ENCODE measurements at places on chromosomes 13 and 19.
A peak's percentile ranks its signal among the peaks of the same experiment; 100 is the strongest.

DNA sequence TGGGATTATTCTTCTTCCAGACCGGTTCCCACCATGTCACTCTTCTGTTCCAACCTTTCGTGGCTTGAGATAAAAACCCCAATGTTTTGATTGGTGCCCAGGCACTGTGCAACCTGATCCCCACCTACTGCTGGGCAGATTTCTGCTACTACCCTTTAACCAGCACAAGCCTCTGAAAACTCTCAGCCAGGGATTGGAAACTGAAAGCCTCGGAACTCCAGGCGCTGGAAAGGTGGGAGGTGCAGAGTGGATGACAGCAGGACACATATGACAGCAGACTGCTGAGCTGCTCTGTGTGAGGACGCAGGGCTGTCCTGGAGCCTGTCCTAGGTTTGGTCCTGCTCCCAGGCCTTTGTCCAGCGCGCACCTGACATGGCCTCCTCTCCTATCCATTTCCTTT, 68.5 kb upstream of the GTF3A start:
- H3K27ac ChIP-seq, result no peak overlapping the region
- DNase-seq, result peak; percentile 72
- H3K4me3 ChIP-seq, result no peak overlapping the region

GRCh38 chr13:93309886-93310523, 83.4 kb downstream of the GPC6 start:
- no peaks in the 10 kb centered on the region for H3K27me3 ChIP-seq
- peaks cover 25% of the 10 kb centered on the region for H3K36me3 ChIP-seq
- no peak for DNase-seq
- peak overlapping the region; percentile 97 for H3K27ac ChIP-seq
- peaks cover 5% of the 10 kb centered on the region for H3K4me1 ChIP-seq
- no peak overlapping the region for H3K4me3 ChIP-seq

DNA sequence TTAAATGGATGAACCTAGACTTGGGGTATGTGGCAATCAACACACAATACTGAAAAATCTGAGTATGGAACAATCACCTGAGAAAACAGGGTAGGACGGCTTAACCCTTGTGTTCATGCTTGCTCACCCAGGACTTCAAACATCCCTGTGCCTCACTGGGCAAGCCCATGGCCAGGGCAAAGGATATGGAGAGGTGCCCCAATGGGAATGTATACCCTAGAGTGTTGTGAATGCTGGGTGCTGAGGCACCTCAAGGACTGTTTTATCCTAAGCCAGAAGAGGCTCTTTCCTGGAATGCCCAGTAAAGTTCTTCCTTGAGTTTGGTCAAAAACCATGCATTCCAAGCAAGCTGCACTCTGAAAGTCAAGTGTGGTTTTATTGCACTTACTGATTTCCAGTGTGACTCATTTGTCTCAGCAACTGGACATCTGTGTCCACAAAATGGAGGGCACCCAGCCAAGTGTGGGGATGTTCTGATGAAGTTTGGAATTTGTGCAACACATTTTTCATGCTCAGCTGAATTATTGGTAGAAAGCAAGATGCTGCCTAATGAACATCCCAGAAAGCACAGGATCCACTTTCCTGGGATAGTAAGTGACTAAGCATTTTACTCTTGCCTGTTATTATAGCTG, 531.3 kb downstream of the RFC3 start:
- H3K4me3 ChIP-seq, result no peak overlapping the region
- H3K27me3 ChIP-seq, result no peaks in the 10 kb centered on the region
- H3K36me3 ChIP-seq, result no peaks in the 10 kb centered on the region
- no peak for DNase-seq
- no peak overlapping the region for H3K27ac ChIP-seq

DNA sequence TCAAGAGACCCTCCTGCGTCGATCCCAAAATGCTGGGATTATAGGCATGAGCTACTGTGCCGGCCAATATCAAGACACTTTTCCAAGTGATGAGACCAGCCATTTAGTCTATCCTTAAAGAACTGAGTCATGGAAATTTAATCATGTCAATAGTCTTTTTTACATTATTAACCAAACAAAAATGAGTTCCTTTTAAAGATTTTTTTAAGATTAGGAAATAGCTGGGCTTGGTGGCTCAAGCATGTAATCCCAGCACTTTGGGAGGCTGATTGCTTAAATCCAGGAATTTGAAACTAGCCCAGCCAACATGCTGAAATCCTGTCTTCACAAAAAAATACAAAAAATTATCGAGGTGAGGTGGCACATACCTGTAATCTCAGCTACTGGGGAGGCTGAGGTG, 16.7 kb upstream of the ZNF564 start:
- no peak for DNase-seq
- H3K4me3 ChIP-seq, result no peak overlapping the region
- no peak overlapping the region for H3K27ac ChIP-seq
- H3K36me3 ChIP-seq, result no peaks in the 10 kb centered on the region
- no peaks in the 10 kb centered on the region for H3K27me3 ChIP-seq

GRCh38 chr13:40479196-40479845, 187.1 kb downstream of the FOXO1 start:
- no peaks in the 10 kb centered on the region for H3K27me3 ChIP-seq
- peaks cover 28% of the 10 kb centered on the region for H3K4me1 ChIP-seq
- H3K36me3 ChIP-seq, result no peaks in the 10 kb centered on the region
- H3K27ac ChIP-seq, result peak overlapping the region; percentile 13

GRCh38 chr13:43963726-43964125, 84.0 kb downstream of the LACC1 start:
- no peaks in the 10 kb centered on the region for H3K4me1 ChIP-seq
- H3K36me3 ChIP-seq, result no peaks in the 10 kb centered on the region
- DNase-seq, result peak; percentile 59
- no peak overlapping the region for H3K4me3 ChIP-seq

GRCh38 chr13:43088093-43088511, 64.7 kb downstream of the DNAJC15 start:
- DNase-seq, result no peak
- H3K27me3 ChIP-seq, result no peaks in the 10 kb centered on the region
- H3K4me3 ChIP-seq, result peak overlapping the region; percentile 59
- H3K36me3 ChIP-seq, result peaks cover 96% of the 10 kb centered on the region

- no peaks in the 10 kb centered on the region for H3K4me1 ChIP-seq
- peak; percentile 91 for DNase-seq
- H3K4me3 ChIP-seq, result no peak overlapping the region
- no peak overlapping the region for H3K27ac ChIP-seq
Observed at GRCh38 chr19:9847087-9847671, 12.1 kb downstream of the PIN1 start.

DNA sequence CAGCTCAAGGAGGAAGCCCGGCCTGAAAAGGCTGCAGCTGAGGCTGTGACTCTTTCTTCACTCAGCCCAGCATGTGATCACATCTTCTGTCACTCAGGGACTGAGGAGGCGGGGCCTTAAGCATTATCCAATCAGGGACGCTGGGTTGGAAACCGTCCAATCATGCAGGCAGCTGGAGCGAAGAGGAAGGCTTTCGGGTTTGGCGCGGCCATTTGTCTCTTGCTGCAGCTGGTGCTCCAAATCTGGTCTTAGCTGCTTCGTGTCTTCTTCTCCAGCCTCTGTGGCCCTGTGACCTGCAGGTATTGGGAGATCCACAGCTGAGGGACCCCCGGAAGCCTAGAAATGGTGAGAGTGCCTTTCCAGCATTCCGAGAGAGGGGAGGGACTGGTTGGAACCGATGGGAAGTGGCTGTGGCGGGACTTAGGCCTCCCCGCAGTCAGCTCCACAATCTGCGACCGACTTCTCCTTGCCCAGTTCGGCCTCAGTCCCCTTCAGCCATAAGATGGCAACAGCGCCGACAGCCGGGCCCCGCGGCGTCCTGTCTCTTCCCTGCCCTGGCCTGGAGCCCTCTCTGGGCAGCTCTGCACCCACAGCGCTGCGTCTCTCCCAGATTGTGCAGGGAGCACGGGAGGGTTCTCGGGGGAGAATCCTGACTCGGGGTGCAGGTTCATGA, at the start of gene ZNF90:
Gene ZNF90, plus strand, starts transcription at position 210 of the 673 bp plus-strand sequence. Its CDS starts 133 bp downstream, at position 343.
- H3K4me1 ChIP-seq, result peaks cover 3% of the 10 kb centered on the region
- peak within 1 kb of the TSS; percentile 87 for H3K4me3 ChIP-seq
- H3K36me3 ChIP-seq, result peaks cover 24% of the 10 kb centered on the region
- no peaks in the 10 kb centered on the region for H3K27me3 ChIP-seq
- peak; percentile 98 for DNase-seq

DNA sequence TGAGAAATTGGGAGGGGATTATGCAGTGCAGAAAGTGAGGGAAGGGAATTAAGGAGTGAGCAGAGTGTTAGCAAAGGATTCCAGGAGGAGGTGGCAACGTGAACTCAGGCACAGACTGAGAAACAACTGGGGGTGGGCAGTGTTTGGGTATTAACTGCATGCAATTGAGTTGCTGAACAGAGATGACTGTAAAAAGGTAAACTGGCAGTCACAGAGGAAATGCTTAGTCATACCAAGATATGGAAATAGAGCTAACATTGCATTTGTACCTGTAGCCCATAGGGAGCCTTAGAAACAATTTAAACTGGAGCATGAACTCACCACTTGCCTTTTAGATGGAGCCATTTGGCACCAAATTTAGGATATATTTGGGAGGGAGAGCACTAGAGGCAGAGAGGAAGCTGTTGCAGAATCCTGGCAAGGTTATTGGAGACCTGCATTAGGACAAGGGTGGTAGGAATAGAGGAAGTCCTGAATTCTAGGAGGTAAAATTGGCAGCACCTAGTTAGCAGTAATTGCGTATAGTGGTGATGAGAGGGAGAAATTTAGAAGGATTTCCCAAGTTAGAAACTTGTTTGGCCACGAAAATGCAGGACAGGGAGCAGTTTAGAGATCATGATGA, 100.6 kb upstream of the FRY start:
- DNase-seq, result no peak
- no peak overlapping the region for H3K4me3 ChIP-seq
- peaks cover 8% of the 10 kb centered on the region for H3K4me1 ChIP-seq
- H3K36me3 ChIP-seq, result no peaks in the 10 kb centered on the region
- H3K27me3 ChIP-seq, result no peaks in the 10 kb centered on the region

GRCh38 chr19:47637550-47637949, 28.6 kb downstream of the BICRA start:
- DNase-seq, result no peak
- H3K4me3 ChIP-seq, result no peak overlapping the region
- H3K27me3 ChIP-seq, result no peaks in the 10 kb centered on the region
- H3K4me1 ChIP-seq, result peaks cover 3% of the 10 kb centered on the region
- H3K36me3 ChIP-seq, result peaks cover 11% of the 10 kb centered on the region
- H3K27ac ChIP-seq, result no peak overlapping the region

DNA sequence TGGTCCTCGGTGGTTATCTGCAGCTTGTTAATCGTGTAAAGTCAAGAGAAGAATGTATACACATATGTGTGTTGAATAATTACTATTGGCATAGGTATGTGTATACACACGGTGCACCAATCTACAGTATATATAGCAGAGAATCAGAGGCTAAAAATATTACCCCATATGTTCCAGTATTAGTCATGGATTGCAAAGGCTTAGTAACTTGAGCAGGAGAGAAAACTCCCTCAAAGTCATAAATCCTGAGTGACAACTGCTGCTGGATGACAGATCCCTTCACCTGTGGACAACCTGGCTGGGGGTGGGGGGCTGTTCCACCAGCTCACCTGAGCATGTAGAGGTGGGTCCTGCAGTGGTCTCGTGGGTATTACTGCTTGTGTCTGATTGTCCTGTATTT, 185.0 kb downstream of the ZNF536 start:
- H3K4me3 ChIP-seq, result no peak overlapping the region
- H3K27ac ChIP-seq, result no peak overlapping the region
- DNase-seq, result no peak

DNA sequence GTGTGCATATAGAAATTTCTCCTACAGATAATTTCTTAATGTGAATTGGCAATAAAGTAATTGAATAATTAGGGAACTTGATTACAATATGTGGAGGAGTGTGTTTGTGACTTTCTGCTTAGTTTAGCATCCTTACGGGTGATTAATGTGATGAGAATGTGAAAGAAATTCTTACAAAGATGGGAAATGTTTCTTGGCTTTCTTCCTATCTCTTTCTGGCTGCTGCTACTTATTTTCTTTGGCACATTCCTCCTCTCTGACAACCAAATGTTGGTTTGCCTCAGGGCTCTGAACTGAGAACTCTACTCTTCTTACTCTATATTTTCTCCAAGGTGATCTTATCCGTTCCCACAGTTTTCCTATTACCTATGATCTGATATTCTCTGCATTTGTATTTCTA, 300.1 kb downstream of the TBC1D4 start:
- H3K36me3 ChIP-seq, result no peaks in the 10 kb centered on the region
- H3K4me3 ChIP-seq, result no peak overlapping the region
- no peak overlapping the region for H3K27ac ChIP-seq
- H3K4me1 ChIP-seq, result no peaks in the 10 kb centered on the region

- H3K4me1 ChIP-seq, result no peaks in the 10 kb centered on the region
- peak; percentile 16 for DNase-seq
- no peaks in the 10 kb centered on the region for H3K27me3 ChIP-seq
- H3K4me3 ChIP-seq, result no peak overlapping the region
- no peak overlapping the region for H3K27ac ChIP-seq
Observed at GRCh38 chr19:17765069-17765618, 13.9 kb downstream of the FCHO1 start.

DNA sequence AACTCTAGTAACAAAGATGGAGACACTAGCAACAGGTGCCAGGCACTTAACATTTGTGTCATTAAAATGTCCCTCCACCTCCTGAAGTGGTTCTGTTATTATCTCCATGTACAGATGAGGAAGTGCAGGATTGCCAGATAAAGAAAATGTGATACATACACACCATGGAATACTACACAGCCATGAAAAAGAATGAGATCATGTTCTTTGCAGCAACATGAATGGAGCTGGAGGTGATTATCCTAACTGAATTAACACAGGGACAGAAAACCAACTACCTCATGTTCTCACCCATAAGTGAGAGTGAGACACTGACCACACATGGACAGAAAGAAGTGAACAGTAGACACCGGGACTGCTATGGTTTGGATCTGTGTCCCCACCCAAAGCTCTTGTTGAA, 60.5 kb downstream of the ZNF557 start:
- no peaks in the 10 kb centered on the region for H3K27me3 ChIP-seq
- no peak overlapping the region for H3K4me3 ChIP-seq
- H3K36me3 ChIP-seq, result peaks cover 32% of the 10 kb centered on the region
- H3K4me1 ChIP-seq, result no peaks in the 10 kb centered on the region

DNA sequence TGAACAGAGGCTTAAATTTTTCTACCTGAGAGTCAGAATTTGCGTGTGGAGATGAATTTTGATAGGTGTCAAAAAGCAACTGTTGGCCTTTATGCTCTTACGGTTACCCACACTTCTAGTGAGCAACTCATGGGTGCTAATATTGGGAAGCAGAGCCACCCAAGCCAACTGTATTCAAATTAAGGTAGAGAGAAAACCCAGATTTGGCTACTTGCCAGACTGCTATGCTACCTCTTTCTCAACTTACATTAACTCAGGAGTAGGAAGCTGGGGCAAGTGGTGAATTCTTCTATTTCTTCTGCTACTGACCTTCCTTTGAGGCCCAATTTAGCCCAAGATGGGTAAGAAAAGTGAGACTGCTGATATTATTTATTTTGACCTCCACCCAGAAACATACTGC, 83.9 kb downstream of the OLFM4 start:
- H3K4me1 ChIP-seq, result no peaks in the 10 kb centered on the region
- no peaks in the 10 kb centered on the region for H3K36me3 ChIP-seq
- no peak overlapping the region for H3K27ac ChIP-seq
- no peak for DNase-seq

DNA sequence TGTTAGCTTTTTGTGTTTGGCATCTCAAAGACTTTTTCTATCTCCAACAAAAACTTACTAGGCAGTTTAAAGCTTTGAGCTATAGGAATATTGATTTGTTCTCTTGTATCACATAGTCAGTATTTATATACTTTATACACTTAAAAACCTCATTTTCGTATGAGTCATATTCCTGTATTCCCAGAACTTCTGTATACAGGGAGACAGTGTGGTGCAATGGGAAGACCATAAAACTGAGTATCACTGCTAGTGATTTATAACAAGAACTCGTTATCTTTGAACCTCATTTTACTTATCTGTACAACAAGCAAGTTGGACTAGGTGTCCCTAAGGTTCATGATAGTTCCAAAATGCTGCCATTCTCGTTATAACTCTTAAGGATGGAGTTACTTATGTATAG, 6.3 kb downstream of the GPR180 start:
- no peak for DNase-seq
- peaks cover 72% of the 10 kb centered on the region for H3K36me3 ChIP-seq
- no peaks in the 10 kb centered on the region for H3K27me3 ChIP-seq
- no peak overlapping the region for H3K4me3 ChIP-seq
